ENCODE measurements at places on chromosomes 5 and 9. TPM values are rescaled to one million over a fixed set of nuclear protein-coding genes. Genes with fewer than 3 reads are reported as not detected.

Gene F12
- total RNA-seq: 0.35 TPM

Gene FABP6
- not detected for total RNA-seq

Gene NFIB
- 0.20 TPM for total RNA-seq

Gene ANKRD18A
- total RNA-seq: 10.9 TPM

Gene LECT2
- not detected for total RNA-seq

Gene CDX1
- total RNA-seq: not detected

Gene MCC
- 11.1 TPM for total RNA-seq

Gene FGD3
- total RNA-seq: 188 TPM

DNA sequence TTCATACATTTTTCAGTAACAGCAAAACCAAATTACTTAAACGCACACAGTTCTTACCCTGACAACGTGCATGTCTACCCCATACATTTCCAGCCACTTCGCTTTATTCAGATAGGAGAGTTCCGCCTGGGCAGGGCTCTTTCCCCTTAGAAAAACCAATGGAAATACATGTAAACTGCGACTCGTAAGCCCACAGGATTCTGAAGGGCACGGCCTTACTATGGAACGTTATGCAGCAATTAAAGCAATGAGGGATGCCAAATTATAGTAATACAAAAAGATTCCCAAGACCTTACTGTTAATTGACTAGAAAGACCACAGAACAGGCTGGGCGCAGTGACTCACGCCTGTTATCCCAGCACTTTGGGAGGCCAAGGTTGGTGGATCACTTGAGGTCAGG, 64.5 kb downstream of the EPB41L4B start:
- no peak overlapping the region for H3K4me3 ChIP-seq
- no peaks in the 10 kb centered on the region for H3K36me3 ChIP-seq
- H3K4me1 ChIP-seq: no peaks in the 10 kb centered on the region
- no peak for DNase-seq
- no peaks in the 10 kb centered on the region for H3K27me3 ChIP-seq
- H3K27ac ChIP-seq: no peak overlapping the region

DNA sequence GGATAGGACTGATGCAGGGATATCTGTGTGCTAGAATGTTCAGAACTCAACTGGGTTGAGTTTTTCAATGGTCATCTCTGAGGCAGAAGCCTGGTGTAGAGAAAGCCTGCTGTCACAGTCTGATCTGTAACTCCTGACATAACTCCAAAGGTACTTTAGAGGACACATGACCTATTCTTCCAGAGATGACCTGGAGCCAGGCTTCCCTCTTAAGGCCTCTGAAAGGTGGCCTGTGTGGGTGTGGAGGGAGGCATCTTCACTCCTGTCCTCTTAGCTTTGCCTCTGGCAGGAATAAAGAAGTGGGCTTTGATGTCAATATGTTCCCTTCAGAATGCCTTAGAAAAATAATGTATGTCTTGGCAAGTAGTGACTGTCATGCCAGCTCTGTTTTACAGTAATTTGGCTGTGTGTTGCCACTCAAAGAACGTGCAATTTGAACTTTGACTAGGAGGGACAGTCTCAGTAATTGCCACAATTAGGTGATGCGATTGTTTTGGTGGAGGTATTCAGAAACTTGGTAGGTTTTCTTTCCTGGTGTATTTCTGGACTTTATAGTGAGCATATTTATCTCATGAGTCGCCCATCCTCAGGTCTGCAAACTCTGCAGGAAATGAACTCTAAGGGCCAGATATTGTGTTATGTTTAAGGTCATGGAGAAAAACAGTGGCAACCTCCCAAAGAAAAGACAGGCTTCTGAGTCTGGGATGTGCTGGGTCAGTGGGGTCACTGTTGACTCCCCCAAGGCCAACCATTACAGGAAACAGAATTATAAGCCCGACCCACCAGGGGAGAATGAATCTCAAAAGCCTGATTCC, 3.2 kb upstream of the C5orf63 start:
- H3K4me3 ChIP-seq: no peak overlapping the region
- no peak overlapping the region for H3K27ac ChIP-seq
- H3K36me3 ChIP-seq: no peaks in the 10 kb centered on the region
- no peaks in the 10 kb centered on the region for H3K27me3 ChIP-seq

- H3K4me3 ChIP-seq: no peak overlapping the region
- H3K27me3 ChIP-seq: peaks cover 2% of the 10 kb centered on the region
- DNase-seq: no peak
- no peaks in the 10 kb centered on the region for H3K4me1 ChIP-seq
- H3K36me3 ChIP-seq: no peaks in the 10 kb centered on the region
These were observed 474.3 kb upstream of the KIF2A start for GRCh38 chr5:61831736-61832135.

DNA sequence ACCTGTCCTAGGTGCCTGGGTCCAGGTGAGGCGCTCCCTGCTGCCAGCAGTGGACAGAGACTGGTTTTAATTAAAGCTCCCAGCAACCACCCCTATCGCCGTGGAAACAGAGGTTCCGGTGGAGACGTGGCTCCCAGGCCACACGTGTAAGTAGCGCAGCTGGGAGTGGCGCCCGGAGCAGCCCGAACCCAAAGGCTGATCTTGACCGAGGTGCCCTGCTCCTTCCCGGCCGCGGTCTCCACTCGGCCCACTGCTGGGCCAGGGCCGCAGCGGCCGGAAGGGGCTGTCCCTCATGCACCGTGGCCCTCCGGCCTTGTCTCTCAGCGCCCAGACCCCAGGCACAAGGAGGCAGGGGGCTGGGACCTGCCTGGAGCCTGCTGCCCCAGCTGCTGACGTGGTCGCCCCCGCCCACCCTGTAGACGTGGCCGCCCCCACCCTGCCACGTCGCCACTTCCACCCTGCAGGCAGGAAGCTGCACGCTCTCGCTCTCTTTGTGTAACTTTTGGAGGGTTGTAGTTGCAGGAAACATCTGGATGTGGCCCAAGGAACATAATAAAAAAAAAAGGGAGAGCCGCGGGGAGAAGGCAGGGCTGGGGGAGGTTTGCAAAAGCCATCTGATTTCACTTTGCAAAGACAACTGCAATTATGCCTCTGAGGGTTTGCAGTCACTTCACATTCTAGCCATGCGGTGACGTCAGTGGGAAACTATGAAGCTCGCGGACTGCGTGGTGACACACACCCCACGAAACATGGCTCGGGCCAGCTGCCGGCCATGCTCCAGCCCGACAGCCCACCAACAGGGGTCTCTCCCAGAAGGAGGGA, 129.9 kb downstream of the RXRA start:
- peak overlapping the region; percentile 88 for H3K27ac ChIP-seq
- H3K27me3 ChIP-seq: no peaks in the 10 kb centered on the region
- peaks cover 18% of the 10 kb centered on the region for H3K4me1 ChIP-seq

DNA sequence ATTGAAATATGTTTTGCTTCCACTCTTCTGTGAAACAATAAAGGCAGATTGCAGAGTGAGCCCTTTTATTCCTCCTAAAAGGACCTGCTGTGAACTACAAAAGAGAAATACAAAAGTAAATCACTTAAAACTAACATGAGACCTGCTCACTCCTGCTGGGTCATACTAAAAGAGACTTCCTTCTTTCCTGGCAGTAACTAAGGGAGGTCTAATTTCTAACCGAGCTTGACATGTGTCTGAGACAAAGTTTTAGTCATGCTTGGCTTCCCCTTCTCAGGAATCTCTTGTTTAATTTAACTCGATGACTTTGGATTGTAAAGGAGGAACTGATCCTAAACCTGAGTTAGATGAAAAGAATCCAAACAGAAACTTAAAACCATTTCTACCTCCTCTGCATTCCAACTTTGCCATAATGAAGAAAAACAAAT, 86.4 kb upstream of the CDH6 start:
- no peaks in the 10 kb centered on the region for H3K4me1 ChIP-seq
- H3K36me3 ChIP-seq: no peaks in the 10 kb centered on the region
- H3K27me3 ChIP-seq: no peaks in the 10 kb centered on the region
- no peak overlapping the region for H3K27ac ChIP-seq
- H3K4me3 ChIP-seq: no peak overlapping the region

- H3K27ac ChIP-seq: no peak overlapping the region
- H3K36me3 ChIP-seq: no peaks in the 10 kb centered on the region
- no peaks in the 10 kb centered on the region for H3K27me3 ChIP-seq
- no peak overlapping the region for H3K4me3 ChIP-seq
These were observed 909.3 kb upstream of the CDH10 start for GRCh38 chr5:25554077-25554476.

DNA sequence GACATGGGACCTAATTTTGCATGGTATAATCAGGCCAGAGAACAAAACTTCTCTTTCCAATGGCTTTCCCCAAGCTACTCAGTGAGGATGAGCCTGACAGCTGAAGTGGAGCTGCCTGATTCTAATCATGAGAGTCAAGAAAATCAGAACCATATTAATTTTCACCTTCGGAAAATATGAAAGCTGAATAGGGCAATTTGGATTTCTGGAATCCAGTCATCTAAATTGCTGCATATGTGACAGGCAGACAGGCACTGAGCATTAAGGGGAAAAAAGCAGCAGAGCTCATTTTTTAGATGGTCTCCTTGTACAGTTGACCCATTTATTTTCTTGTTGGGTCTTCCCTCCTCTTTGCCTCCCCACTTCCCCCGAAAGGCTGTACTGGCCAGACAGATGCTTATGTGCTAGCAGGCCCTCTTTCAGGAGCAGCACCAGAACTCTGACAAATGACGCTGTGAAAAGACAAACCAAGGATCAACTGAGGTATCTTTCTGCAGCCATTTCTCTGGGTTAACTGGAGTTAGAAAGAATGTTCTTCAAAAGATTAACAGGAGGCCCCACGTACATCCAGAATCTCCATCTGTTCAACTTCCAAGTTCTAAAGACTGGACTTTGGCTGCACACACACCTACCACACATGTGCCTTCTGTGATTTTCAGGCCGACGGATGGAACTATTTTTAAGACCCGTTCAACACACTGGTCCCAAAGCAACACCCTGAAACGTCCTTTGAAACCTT, 175.2 kb downstream of the DCP2 start:
- H3K36me3 ChIP-seq: no peaks in the 10 kb centered on the region
- no peak overlapping the region for H3K4me3 ChIP-seq
- no peak overlapping the region for H3K27ac ChIP-seq
- peaks cover 2% of the 10 kb centered on the region for H3K27me3 ChIP-seq
- DNase-seq: no peak
- no peaks in the 10 kb centered on the region for H3K4me1 ChIP-seq

DNA sequence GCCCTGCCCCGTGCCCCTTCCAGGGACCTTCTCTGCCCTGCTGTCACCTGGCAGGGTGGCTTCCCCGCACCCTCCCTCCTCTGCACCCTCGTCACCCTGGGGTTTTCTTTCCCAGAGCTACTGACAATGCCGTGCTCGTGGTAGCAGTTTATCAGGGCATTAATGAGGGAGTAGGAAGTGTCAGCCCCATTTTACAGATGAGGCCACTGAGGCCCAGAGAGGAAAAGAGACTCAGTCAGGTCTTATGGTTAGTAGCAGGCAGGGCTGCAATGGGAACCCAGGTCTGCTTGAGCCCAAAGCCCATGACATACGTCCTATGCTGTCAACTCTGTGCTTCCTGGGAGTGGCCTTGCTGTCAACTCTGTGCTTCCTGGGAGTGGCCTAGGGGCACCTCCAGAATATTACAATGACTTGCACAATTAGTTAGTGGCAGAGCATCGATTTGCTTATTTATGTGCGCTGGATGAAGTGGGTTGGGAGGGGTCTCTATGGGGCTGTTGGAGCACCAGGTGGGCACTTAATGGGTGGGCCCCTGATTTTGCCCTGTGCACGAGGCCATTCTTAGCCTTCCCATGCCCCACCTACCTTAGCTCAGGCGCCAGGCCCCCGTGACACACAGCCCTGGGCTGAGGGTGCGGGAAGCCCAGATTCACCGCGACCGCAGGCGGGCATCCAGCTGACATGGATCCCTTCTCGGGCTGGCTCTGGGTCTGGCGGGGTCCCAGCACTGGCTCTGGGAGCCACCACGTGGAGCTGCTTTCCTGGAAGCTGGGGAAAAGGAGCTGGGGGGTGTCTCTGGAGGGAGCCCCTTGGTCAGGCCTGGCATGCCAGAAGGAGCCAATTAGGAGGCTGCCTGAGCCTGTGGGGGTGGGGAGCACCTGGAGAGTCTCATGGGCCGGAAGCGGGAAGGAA, 82.0 kb upstream of the ORM1 start:
- no peaks in the 10 kb centered on the region for H3K36me3 ChIP-seq
- H3K4me3 ChIP-seq: no peak overlapping the region

DNA sequence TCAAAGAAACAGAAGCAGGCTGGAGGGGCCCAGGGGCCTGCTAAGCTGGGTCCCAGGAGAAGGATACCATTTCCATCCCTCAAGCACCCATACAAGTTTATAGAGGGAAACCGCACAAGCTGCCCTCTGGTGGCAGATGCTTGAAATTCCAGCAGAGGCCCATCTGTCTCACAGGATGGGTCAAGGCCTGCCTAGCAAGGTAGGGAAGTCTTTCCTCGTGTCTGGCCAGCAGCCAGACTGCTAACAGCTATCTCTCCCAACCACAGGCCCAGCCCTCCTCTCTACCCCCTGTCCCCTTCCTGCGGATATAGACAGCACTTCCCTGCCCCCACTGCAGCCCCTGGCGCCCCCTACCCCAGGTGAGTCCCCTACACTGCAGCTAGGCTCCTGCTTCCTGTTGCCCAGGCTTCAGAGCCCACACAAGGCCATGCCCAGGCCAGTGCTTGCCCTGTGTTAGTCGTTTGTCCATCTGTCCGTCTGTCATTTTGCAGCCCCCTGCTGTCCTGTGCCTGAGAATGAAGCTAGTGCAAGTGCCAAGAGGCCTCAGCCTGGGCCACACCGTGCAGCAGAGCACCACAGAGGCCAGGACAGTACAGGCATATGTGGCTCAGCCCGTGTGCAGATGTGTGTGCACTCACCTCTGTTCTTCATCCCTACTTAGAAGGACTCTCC, 26.2 kb downstream of the TCF7 start:
- peak; percentile 69 for DNase-seq
- peaks cover 77% of the 10 kb centered on the region for H3K36me3 ChIP-seq

DNA sequence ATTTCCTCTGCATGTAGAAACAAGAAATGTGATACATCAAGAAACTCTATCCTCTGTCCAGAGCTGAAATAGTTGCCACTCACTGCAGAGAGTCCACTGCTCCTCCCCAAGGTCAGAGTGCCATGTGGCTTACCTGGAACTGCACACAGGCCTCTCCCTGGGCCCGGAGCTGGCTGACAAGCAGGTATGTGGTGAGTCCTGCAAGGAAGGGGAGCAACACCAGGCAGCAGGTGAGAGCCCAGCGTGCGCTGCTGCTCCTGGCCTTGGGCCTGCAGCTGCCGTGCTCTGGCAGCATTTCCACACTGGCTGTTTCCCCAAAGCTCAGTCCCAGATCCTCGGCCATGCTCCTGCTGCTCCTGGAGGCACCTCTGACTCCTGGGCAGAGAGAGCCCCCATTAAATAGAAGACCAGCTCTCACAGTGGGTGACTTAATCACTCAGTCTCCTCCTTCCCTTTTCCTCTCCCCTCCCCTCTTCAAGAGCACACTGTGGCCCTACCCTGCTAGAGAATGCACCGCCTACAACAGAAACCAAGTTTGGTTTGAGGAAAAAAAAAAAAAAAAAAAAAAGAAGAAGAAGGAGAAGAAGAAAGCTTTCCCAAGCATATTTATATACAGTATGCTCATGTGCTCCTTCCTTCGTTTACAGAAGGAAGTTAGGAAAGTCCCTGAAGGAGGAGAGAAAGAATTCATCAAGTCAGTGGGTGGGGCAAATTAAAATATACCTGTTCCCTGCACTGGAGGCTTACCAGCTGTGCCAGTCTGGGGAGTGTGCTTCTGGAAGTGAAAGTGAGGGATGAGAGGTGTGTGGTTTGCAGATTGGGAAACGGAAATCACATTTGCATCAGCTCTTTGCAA, at the start of gene TNFSF15:
TSS of gene TNFSF15 (minus strand) at position 370 of the 856 bp plus-strand sequence. CDS start at position 343, 27 bp downstream.
- peak within 1 kb of the TSS; percentile 65 for H3K4me3 ChIP-seq
- peaks cover 16% of the 10 kb centered on the region for H3K4me1 ChIP-seq
- H3K36me3 ChIP-seq: no peaks in the 10 kb centered on the region
- H3K27ac ChIP-seq: no peak within 1 kb of the TSS

Measured in CD4-positive, CD25-positive, alpha-beta regulatory T cell (primary cell).